Stimulated activated CD8-positive, alpha-beta memory T cell treated with anti-CD3 and anti-CD28 coated beads, Interleukin-2, amount 100 ng/mL, for 48 hours (primary cell): ENCODE measurements at places on chromosomes 6 and 20.

DNA sequence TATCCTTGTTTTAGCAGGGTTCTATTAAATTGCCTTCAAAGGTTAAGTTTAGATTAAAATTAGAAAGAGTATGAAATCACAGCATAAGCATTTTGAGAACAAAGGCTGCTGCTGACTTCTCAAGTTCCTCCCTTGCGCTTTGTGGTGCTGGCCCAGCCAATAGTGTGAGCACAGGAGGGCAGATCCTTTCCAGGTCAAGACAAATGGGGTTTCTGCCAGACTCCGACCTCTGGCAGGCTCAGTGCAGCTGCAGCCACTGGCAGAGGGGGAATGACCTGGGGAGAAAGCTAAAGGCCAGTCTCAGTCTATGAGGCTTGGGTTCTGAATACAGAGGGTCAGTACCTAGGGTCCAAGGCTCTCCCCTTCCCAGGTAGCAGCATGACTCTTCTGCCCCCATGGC lies 27.0 kb downstream of the CLIC5 start:
- no peak for DNase-seq

GRCh38 chr6:39251406-39251805 lies 22.1 kb upstream of the KCNK5 start:
- DNase-seq: no peak

DNA sequence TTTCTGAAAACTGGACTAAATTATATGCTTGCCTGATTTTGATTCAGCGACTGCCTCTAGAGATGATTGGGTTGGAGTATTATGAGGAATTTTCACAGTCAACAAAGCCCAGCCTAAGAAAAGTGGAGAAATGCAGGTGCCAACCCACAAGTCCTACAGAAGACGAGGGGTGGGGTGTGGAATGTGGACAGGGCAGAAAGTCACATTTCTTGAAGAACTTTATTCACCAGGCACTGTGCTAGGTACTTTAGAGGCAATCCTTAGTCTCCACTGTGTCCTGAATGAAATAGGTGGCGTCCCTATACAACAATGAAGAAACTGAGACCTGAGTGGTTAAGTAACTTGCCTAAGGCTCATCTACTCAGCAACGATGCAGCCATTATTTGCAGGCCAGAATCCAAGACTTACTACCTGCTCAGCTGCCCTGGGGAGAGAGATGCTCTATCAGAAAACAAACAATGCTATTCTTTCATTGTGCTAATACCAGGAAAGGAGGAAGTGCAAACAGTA lies 106.3 kb downstream of the RNF144B start:
- DNase-seq: no peak

DNA sequence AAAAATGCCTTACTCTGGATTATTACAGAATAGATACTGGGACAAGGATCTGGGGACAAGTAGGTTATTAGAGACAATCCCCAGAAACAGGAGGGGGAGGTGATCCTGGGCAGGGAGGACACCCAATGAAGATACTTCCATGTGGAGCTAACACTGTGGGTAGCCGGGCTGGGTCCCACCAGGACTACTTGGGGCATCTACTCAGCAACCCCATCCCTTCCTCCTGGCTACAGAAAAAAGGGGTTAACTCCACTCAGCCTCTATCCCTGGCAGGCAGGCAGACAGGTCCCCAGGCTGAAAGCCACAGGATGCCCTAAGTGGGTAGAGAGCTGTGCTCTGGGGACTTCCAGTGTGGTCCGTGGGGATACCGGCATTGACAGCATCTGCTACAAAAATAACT lies 68.0 kb upstream of the NXT1 start:
- no peak for DNase-seq
